ENCODE measurements at places on chromosomes 6 and 20.
A peak's percentile ranks its signal among the peaks of the same experiment; 100 is the strongest.

DNA sequence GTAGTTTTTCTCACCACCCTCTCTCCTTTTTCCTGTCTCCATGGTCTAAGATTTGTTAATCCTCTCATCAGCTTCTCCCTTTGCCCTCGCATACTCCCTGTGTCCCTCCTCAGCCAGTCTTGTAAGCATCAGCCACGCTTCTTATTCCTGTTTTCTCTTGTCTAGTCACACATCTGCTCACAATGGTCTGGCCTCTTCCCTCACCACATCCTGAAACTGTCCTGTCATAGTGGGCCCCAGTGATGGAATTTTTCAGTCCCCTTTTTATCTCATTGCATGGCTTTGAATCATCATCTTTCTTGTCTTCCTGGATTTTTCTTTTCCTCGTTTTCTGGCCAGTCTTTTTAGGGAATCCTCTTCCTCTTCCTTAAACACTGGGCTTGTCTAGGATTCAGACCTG, 57.2 kb downstream of the GFRA4 start:
- H3K4me3 ChIP-seq, result no peak overlapping the region
- no peak for DNase-seq
- no peaks in the 10 kb centered on the region for H3K4me1 ChIP-seq
- no peaks in the 10 kb centered on the region for H3K27me3 ChIP-seq
- no peak overlapping the region for H3K27ac ChIP-seq

- H3K4me1 ChIP-seq, result peaks cover 11% of the 10 kb centered on the region
- no peak for DNase-seq
- H3K27ac ChIP-seq, result peak overlapping the region; percentile 70
- no peaks in the 10 kb centered on the region for H3K27me3 ChIP-seq
- H3K4me3 ChIP-seq, result peak overlapping the region; percentile 91
These were observed 1.0 kb downstream of the MRPS26 start for GRCh38 chr20:3046677-3047462.

- no peaks in the 10 kb centered on the region for H3K4me1 ChIP-seq
- H3K27ac ChIP-seq, result no peak overlapping the region
- no peaks in the 10 kb centered on the region for H3K36me3 ChIP-seq
- no peaks in the 10 kb centered on the region for H3K27me3 ChIP-seq
- no peak overlapping the region for H3K4me3 ChIP-seq
These were observed 77.5 kb downstream of the C6orf118 start for GRCh38 chr6:165231581-165232561.

GRCh38 chr6:120805276-120805675, 529.0 kb downstream of the TBC1D32 start:
- H3K27ac ChIP-seq, result no peak overlapping the region
- H3K4me1 ChIP-seq, result no peaks in the 10 kb centered on the region
- no peaks in the 10 kb centered on the region for H3K27me3 ChIP-seq
- DNase-seq, result no peak
- H3K36me3 ChIP-seq, result no peaks in the 10 kb centered on the region
- no peak overlapping the region for H3K4me3 ChIP-seq

GRCh38 chr6:106519460-106520394, 109.6 kb downstream of the RTN4IP1 start:
- H3K4me3 ChIP-seq, result peak overlapping the region; percentile 69
- peaks cover 42% of the 10 kb centered on the region for H3K4me1 ChIP-seq
- peak overlapping the region; percentile 86 for H3K27ac ChIP-seq
- H3K27me3 ChIP-seq, result no peaks in the 10 kb centered on the region
- DNase-seq, result peak; percentile 72
- H3K36me3 ChIP-seq, result no peaks in the 10 kb centered on the region

DNA sequence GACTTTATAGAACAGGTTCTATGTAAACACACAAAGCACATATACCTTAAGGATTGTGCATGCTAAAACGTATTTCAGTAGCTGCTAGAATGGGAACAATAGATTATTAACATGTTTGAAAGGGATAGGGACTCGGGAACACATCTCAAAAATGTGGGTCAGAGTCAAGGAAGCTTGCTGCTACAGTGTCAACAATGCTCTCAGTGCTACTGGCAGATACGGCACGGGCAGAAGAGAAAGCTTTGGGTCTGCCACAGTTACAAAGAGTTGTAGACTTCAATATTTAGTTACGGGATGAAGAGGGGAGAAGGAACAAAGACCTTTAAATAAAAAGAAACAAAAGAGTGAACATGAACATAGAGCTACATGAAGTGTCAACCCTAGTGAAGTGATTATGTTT, 170.5 kb downstream of the BACH2 start:
- peak overlapping the region; percentile 24 for H3K27ac ChIP-seq
- H3K36me3 ChIP-seq, result no peaks in the 10 kb centered on the region
- no peaks in the 10 kb centered on the region for H3K4me1 ChIP-seq
- no peaks in the 10 kb centered on the region for H3K27me3 ChIP-seq
- no peak for DNase-seq

DNA sequence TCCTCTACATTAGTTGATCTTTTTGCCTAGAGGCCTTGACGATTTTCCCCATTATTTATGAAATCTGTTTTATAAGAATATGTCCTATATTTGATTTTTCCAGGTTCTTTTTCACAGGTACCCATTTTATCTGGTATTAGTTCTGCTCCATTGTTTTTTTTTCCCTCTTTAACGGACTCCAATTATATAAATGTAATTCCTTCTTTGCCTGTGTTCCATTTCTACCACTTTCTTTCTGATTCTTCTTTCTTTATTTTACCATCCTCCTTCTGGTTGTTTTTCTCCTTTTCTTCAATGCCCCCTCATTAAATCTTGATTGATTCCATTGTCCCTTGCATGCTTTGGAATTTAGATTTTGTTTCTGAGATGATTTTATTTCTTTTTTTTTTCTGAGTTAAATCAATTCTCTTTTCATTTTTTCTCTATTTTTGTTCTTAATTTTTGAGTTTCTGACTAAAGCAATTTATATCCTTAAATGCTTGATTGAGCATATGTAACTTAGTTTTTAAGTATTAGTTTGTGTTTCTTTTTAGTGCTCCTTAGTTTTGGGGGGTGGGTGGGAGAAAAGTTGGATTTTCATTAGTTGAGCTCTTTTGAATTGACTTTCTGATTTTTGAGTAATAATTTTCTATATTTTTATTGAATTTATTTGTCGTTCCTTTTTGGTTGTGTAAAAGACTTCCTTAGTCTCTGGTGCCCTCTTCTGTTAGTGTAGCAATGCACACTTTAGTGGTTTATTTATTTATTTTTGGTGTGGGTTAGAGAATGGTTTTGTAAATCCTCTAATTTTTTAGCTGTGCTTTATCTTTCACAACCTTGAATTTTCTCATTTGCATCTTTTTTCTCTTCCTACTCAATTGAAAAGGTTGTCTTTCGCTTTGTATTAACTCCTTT, 140.8 kb downstream of the FARS2 start:
- no peak for DNase-seq
- H3K4me1 ChIP-seq, result no peaks in the 10 kb centered on the region
- no peaks in the 10 kb centered on the region for H3K27me3 ChIP-seq
- no peak overlapping the region for H3K27ac ChIP-seq
- no peak overlapping the region for H3K4me3 ChIP-seq

GRCh38 chr6:159913375-159913774, 22.6 kb downstream of the MAS1 start:
- no peak for DNase-seq
- H3K27ac ChIP-seq, result no peak overlapping the region
- no peak overlapping the region for H3K4me3 ChIP-seq
- no peaks in the 10 kb centered on the region for H3K36me3 ChIP-seq
- no peaks in the 10 kb centered on the region for H3K4me1 ChIP-seq
- H3K27me3 ChIP-seq, result no peaks in the 10 kb centered on the region

DNA sequence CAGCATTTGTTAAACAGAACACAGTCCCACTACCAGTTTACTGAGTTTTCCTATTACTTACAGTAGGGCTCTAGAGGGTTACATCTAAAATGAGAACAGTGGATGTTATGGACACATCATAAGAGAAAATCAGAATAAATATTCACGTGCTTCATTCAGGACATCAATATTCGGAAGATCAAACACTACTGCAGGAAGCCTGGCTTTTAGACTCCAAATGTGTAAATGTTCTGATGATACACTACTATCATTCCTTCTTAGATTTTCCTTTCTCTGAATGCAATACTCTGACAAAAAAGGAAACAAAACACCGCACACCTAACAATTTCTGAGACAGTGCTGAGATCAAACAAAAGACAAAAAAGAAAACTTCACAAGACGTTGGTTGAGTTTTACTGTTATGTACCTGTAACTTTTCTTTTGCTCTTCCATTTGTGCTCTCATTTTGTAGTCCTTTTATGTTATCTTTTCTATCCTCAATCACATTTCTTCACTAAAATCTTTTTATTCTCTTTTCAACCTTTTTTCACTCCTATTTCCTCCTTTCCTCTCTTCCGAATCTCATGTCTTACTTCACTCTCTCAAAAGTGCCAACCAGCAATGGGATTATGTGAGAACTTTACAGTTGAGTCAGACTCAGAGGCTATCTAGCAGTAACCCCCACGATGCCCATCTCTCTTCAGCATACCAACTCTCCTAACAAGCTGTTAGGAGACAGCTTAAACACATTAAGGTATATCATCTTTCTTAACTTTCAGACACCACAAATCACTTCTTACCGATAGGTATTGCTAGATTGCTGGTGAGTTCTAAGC, 1.7 kb downstream of the FAM184A start:
- H3K36me3 ChIP-seq, result no peaks in the 10 kb centered on the region
- H3K27ac ChIP-seq, result peak overlapping the region; percentile 74
- peak overlapping the region; percentile 77 for H3K4me3 ChIP-seq

- no peak for DNase-seq
- H3K27ac ChIP-seq, result no peak overlapping the region
- no peaks in the 10 kb centered on the region for H3K4me1 ChIP-seq
- H3K4me3 ChIP-seq, result no peak overlapping the region
- no peaks in the 10 kb centered on the region for H3K36me3 ChIP-seq
These were observed 54.8 kb downstream of the GPX5 start for GRCh38 chr6:28580475-28580874.

- DNase-seq, result no peak
- H3K27ac ChIP-seq, result no peak overlapping the region
- H3K4me1 ChIP-seq, result no peaks in the 10 kb centered on the region
- no peaks in the 10 kb centered on the region for H3K27me3 ChIP-seq
These were observed 289.4 kb downstream of the PHACTR1 start for GRCh38 chr6:13005994-13006393.

GRCh38 chr6:129269076-129269475, 386.1 kb downstream of the LAMA2 start:
- H3K27me3 ChIP-seq, result no peaks in the 10 kb centered on the region
- H3K27ac ChIP-seq, result no peak overlapping the region
- no peak overlapping the region for H3K4me3 ChIP-seq
- no peaks in the 10 kb centered on the region for H3K4me1 ChIP-seq
- no peak for DNase-seq

DNA sequence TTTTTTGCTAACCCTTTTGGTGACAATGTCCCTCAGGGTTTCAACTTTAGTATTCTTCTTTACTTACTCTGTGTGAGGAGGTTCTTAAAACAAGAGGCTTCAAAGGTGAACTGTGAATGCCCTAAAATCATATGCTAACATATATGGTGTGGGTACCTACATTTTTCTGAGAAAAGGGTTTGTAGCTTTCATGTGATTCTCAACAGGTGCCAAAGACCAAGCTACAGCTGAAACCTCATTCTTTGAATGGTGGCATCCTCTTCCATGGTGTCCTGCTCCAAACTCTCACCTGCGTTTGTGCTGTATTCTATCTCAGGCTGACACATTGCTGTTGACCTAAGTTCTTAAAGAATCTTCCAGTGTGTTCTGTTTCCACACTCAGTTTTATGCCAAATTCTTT, 177.3 kb downstream of the PRL start:
- no peak overlapping the region for H3K4me3 ChIP-seq
- no peaks in the 10 kb centered on the region for H3K4me1 ChIP-seq
- no peaks in the 10 kb centered on the region for H3K27me3 ChIP-seq
- H3K27ac ChIP-seq, result no peak overlapping the region
- H3K36me3 ChIP-seq, result no peaks in the 10 kb centered on the region
- no peak for DNase-seq

- no peak overlapping the region for H3K4me3 ChIP-seq
- no peaks in the 10 kb centered on the region for H3K4me1 ChIP-seq
- H3K27me3 ChIP-seq, result no peaks in the 10 kb centered on the region
- DNase-seq, result no peak
- H3K27ac ChIP-seq, result no peak overlapping the region
These were observed 139.0 kb upstream of the JAG1 start for GRCh38 chr20:10812759-10813327.

GRCh38 chr20:52312132-52312729, 120.7 kb upstream of the ZFP64 start:
- H3K4me1 ChIP-seq, result no peaks in the 10 kb centered on the region
- no peaks in the 10 kb centered on the region for H3K27me3 ChIP-seq
- H3K4me3 ChIP-seq, result no peak overlapping the region
- DNase-seq, result peak; percentile 76
- no peaks in the 10 kb centered on the region for H3K36me3 ChIP-seq

DNA sequence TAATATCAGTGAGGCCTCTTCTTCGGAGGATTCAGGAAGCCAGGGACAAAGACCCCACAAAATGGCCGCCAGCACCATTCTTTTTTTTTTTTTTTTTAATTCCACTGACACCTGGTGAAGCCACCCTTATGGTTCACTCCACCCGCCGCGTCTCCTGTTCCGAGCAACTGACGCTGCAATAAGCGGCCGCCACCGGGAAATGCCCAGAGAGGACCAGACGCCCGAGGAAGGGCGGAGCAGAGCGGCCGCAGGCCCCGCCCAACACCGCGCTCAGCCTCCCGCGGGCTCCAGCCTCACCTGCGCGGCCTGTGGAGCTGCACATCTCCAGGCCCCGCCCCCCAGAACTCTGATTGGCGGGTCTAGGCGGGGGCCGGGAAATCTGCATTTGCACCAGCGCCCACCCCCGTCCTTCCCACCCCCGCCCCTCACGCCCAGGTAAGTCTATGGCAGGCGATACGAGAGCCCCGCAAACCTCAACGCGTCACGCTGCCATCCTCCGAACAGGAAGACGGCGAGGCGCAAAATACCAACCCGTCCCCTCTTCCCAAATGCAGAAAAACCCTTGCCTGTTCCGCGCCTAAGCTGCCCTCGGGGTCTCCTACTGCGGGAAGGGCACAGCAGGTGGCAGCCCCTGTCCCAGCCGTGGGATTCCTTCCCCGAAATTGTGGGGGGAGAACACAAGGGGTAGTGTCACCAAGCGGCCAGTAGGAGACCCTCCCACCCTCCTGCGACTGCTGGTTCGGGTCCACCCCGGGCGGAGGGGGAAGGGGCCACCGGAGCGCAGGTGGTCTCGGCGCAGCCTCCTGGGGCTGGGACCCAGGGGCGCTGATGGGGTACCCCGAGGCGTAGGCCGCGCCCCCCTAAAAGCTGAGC, 960 bp downstream of the ATP9A start:
- H3K27ac ChIP-seq, result no peak overlapping the region
- H3K4me1 ChIP-seq, result peaks cover 4% of the 10 kb centered on the region
- H3K36me3 ChIP-seq, result no peaks in the 10 kb centered on the region
- no peak for DNase-seq

DNA sequence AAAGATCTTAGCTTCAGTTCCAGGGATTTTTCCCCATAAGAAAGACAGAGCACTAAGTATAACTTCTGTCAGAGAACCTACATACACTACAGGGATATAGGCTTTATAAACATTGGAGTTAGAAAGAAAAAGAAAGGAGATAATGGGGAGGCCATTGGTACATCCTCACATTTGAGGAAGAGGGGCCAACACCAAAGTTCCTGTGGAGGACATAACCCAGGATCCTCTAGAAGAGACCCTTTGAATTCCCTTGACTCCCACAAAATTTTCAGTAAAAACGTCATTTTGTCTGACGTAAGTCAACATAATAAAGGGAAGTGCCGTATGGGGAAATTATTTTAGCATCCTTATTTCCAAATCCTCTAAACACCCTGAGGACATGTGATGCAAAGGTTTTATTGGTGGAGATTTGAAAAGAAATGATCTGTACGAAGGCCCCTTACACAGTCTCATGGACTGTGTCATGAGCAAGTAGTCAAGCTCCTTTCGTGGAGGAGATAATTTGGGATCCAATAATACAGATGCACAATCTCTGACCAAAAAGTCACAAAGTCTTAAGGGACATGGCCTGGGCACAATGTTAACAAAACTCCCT, 33.2 kb downstream of the HLA-DRA start:
- DNase-seq, result no peak
- H3K36me3 ChIP-seq, result no peaks in the 10 kb centered on the region
- H3K4me3 ChIP-seq, result no peak overlapping the region
- no peaks in the 10 kb centered on the region for H3K4me1 ChIP-seq
- H3K27ac ChIP-seq, result no peak overlapping the region
